ENCODE measurements at places on chromosomes 7 and 10.

GRCh38 chr7:128322040-128322643 lies 21.6 kb downstream of the RBM28 start:
- DNase-seq, result peak; percentile 56

DNA sequence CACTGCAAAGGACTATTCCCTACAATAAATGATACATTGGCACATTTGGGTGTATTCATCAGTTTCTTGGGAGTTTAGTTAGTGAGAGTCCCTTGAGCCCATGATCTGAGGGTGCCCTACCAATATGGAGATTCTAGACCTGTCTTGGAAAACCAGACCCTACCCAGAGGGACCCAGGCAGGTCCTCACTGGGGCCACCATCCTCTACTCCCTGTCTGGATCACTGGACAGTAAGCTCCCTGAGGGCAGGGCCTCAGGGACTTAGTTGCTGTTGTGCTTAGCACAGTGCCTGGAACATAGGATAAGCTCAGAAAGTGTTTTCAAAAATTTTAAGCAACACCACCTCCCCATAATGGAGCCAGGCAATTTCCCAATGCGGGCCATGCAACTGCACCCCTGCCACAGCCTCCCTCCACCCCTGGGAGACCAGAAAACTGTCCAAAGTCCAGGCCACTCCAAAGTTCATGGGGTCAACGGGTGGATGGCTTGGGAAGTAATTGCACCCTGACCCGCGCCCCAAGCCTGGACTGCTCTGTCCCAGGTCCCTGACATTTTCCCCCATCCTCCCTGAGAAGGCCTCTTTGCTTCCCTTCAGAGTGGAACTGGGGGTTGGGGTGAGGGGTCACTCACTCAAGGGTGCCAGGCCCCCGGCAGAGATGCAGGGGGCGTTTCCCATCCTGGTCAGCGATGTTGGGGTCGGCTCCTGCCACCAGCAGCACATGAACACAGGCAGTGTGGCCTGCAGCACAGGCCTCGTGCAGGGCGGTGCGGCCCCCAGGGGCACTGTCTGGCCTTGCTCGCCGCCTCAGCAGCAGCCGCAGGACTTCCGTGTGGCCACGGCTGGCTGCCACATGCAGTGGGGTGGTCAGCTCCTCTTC lies 1.0 kb downstream of the ASB10 start:
- no peak for DNase-seq

- peak; percentile 91 for DNase-seq
These were observed 565.5 kb upstream of the IGFBP3 start for GRCh38 chr7:46486256-46487206.

DNA sequence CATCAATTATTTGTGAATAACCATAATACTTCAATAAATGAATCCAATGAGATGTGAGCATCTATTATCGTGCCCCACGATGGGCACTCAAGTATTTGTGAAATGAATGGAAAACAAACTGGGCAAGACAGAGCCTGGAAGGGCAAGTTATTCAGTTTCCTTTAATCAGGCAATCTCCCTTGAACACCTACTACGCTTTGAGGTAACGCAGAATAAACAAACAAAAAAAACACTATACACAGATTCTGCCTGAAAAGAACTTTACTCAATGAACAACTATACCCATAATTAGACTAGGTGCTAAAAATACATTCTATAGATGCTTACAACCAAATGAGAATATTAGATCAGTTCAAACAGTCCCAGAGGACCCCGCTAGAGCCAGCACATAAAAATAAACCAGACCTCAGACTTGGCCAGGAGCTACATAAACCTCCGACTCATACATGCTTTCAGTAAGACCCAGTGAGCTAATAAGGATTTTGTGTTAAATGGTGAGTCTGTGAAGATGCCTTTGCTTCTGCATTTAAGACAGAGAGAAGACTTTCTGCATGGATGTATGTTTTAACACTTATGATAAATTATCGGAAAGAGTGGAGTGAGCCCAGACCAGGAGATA lies 121.3 kb downstream of the MPP7 start:
- peak; percentile 58 for DNase-seq

GRCh38 chr7:130505753-130506152 lies 13.9 kb downstream of the MEST start:
- peak; percentile 60 for DNase-seq

DNA sequence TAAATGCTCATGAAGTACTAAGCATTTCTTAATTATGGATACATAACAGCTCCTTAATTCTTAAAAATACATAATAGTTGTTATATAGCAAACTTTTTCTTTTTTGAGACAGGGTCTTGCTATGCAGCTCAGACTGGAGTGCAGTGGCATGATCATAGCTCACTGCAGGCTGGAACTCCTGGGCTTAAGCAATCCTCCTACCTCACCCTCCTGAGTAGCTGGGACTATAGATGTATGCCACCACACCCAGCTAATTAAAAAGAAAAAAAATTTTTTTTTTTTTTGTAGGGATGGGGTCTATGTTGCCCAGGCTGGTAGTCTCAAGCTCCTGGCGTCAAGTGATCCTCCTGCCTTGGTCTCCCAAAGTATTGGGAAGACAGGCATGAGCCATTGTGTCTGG lies 30.9 kb downstream of the IRF5 start:
- no peak for DNase-seq

- DNase-seq, result peak; percentile 12
These were observed 78.8 kb downstream of the PROSER2 start for GRCh38 chr10:11901833-11902475.

GRCh38 chr7:1931256-1931950 lies 261.3 kb downstream of the ELFN1 start:
- peak; percentile 70 for DNase-seq

- peak; percentile 8 for DNase-seq
These were observed 310.9 kb downstream of the CTNNA3 start for GRCh38 chr10:67385089-67385488.

- no peak for DNase-seq
These were observed 14.9 kb downstream of the MICALL2 start for GRCh38 chr7:1444214-1444924.

DNA sequence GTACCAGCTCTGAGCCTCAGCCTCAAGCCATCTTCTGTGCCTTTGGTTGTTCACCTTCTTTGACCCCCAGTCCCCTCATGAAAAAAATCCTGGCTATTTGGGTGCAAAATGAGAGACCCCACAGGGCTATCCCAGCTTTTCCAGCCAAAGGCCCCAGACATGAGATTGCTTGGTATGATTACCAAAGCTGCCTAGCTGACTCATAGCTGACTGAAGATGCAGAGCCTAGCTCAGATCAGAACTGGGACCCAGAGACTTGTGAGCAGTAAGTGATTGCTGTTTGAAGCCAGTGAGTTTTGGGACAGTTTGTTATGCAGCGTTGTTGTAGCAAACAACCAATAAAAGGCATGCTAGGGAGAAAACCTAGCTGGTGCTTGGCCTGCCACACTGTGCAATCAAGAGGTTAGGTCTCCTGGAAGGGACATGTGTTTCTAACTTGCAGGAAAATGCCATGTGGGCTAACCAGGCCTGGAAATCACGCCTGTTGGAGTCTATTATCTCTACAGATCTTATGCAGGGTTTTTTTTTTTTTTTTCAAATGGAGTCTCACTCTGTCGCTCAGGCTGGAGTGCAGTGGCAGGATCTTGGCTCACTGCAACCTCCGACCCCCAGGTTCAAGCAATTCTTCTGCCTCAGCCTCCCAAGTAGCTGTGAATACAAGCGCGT lies 48.0 kb upstream of the DAGLB start:
- no peak for DNase-seq

- DNase-seq, result peak; percentile 47
These were observed 1.3 kb downstream of the PDZD8 start for GRCh38 chr10:117373823-117374505.

DNA sequence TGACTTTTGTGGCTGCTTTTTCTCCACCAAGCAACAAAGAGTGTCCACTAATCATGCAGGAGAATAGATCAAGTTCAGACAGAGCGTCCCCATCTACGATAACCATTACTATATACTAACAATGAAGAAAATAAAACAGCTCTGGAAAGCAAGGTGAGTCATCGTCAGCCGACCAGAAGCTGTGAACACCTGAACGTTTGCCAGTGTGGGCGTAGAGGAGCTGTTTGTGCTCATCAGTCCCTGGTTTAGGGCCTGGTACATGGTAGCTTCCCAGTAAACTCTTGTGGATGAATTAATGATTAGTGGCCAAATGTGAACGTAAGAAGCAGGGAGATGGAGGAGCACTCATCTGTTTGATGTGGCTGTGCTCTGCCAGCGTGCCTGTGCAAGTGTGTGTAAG lies 180.7 kb downstream of the EVX1 start:
- no peak for DNase-seq

DNA sequence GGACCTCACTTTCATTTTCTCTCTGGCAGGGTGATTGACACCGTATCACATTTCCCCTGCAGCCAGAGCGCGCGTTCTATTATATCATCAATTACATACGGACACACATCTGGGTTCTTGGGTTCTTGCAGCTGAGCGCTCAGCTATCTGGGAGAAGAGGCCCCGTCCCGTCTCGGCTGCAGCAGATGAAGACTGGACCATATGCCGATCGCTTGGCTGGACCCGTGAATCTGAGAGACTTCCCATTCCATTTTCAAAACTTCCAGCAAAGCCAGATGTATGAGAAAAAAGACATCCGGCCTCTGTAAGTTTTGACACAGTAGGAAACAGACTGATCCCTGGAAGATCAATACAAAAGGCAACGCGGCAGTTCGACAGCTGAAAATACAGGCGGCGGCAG lies 99.8 kb downstream of the JCAD start:
- no peak for DNase-seq

- DNase-seq, result no peak
These were observed 357.9 kb downstream of the RPS24 start for GRCh38 chr10:78391585-78391984.

DNA sequence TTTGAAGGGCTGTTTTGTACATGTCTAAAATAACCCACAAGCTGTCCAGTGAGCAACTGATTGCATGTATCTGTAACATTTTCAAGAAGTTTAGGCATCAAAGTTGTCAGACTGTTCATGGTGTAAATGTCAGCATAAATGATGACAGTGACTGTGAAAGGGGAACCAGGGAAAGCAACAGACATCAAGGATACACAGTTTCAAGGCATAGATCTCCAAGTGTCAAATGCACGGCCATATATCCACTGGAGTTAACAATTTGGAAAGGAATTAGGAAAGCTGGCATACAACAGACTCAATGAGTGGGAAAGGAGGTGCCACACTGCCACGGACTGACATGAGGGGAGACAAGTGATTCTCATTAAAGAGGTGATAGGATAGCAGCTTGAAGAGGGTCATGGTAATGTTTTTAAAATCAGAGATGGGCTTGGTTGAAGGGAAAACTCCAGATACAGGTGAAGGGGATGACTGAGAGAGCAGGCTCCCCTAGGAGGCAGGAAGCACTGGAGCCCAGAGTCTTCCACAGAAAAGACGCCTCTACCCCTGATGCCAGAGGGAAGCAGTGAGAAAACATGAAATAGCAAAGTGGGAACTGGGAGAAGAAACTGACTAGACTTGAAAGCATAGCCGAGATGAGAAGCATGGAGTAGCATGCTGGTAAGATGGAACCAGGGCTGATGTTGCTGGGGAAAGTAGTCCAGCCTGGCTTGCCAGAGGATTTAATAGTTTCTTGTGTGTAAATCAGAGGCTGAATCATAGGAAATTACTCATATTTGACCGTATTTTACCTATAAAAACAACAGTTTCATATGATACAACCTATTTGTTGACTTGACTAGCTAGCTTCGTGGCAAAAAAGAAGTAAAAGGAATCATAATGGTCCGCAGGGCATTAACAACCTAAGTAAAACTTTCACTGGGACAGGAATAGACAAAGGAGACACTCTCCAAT lies 18.6 kb downstream of the NSMCE4A start:
- peak; percentile 6 for DNase-seq

DNA sequence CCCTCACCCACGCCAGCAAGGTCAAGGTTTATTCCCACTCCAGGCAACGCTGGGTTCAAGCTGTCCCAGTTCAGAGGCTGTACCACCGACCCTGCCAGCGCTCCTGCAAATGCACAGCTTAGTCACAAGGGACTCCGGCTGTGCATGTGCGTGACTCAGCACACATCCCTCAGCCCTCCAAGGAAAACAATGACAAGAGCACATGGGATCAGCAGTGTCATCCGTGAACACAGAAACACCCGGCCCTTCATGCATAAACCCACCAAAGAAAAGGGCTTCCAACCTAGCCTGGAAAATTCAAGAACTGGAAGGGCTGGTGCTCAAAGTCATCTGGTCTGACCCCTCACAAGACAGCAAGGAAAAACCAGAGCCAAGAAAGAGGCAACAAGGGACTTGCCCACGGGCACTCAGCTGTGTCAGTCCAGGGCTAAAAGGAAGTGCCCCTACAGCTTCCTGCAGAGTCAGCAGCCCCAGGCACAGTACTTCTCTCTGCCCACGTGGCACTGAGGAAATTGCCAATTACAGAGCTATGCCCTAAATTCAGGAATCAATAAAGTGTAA lies 106.1 kb downstream of the KCNMA1 start:
- DNase-seq, result peak; percentile 97

GRCh38 chr10:74683067-74683466 lies 143.3 kb upstream of the KAT6B start:
- no peak for DNase-seq

DNA sequence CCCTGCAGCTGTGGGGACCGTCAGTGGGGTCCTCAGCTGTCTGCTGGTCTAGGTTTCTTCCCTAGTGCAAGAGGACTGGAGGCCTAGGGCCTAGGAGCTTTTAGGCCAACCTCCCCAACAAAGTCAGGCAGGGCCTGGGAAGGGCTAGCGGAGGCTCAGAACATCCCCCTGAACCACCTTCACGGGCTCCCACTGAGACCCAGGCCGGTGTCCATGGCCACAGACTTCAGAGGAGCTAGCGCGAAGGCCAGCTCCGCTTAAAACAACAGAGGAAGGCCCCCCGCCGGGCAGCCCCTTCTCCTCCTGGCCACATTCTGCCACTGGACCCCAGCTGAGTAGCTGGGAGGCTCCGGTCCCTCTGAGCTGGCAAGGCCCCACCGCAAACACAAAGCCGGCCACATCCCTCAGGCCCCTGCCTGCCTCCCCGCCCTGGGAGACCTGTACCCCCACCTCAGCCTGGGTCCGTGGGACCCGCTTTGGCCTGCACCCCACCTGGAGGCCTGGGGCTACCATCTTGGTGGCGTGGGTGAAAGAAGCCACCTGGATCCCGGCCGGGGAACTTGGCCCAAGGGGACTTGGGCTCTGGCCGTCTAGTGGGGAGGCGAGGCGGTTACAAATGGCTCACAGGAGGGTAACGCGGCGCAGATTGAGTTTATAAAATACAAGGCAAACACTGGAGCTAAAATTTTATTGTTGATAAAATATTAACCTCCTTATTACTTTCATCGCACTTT lies 5.4 kb upstream of the UNCX start:
- no peak for DNase-seq

- DNase-seq, result peak; percentile 34
These were observed 595.2 kb downstream of the AUTS2 start for GRCh38 chr7:70193514-70193913.

DNA sequence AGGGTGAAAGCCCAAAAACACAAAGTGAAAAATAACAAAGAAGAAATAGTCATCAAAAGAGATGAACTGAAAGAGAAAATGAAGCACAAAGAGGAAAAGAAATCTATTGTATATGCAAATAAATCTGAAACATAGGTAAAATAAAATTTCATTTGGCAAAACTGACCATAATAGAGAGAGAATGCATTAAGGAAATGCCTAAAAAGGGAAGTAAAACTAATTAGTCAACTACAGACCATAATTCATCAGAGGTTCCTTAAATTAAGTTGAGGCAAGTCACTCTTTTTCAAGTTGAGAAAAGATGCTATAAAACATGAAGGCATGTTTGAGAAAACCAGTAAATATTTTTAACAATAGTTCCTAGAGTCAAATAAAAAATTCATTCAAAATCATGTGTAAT lies 233.3 kb downstream of the LRRN3 start:
- no peak for DNase-seq

All from fibroblast of skin of back (primary cell).